Esophagus squamous epithelium (tissue), 5 donors: ENCODE measurements at places on chromosomes 2 and 18.

GRCh38 chr2:209424781-209425470 is 1.1 kb downstream of the MAP2 start:
- no peak for DNase-seq

DNA sequence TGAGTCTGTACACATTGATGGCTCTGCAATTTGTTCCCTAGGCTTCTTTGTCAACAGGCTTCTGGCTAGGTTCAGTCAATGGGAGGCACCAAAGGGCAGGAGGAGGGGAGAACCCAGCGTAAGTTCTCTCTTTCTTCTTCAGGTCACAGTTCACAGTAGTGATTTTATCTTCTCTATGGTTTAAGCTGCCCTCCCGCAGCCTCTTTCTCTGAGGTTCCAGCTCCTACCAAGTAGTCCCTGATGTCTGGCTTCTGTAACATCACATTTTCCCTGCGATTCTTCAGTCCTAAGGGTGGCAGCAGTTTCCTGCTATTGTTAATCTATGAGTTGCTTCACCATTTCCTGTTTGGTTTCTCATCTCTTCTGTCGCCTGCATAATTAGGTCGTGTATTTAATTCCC is 107.4 kb downstream of the CPO start:
- DNase-seq, result no peak

DNA sequence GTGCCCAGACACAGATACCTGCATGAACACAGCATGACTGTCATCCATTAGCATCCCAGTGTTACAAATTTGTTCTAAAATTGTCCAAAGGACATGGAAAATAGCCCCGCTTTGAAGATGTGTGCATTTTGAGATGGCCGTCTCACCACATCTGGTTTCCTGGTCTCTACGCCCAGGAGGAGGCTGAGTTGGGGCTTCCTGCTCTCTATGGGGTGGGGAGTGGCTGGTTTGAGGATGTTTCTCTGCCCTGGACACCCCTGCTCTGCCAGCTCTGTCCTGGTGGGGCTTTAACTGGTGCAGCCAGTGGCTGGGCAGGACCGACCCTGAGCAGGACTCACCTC is 74.6 kb upstream of the SMAD7 start:
- DNase-seq, result no peak

- DNase-seq, result no peak
Measured at GRCh38 chr2:99238599-99238998, 16.9 kb downstream of the LYG2 start.

- DNase-seq, result no peak
Measured at GRCh38 chr2:24382363-24383073, 22.2 kb upstream of the ITSN2 start.

GRCh38 chr2:150020937-150021673 is 433.5 kb upstream of the MMADHC start:
- DNase-seq, result no peak

GRCh38 chr2:20104900-20105545 is 53.6 kb upstream of the LAPTM4A start:
- DNase-seq, result no peak

GRCh38 chr2:29351916-29352591 is 236.8 kb downstream of the CLIP4 start:
- DNase-seq, result no peak

- DNase-seq, result no peak
Measured at GRCh38 chr2:51720826-51721225, 688.9 kb upstream of the NRXN1 start.

GRCh38 chr2:121151311-121152109 is 133.5 kb downstream of the TFCP2L1 start:
- DNase-seq, result no peak

DNA sequence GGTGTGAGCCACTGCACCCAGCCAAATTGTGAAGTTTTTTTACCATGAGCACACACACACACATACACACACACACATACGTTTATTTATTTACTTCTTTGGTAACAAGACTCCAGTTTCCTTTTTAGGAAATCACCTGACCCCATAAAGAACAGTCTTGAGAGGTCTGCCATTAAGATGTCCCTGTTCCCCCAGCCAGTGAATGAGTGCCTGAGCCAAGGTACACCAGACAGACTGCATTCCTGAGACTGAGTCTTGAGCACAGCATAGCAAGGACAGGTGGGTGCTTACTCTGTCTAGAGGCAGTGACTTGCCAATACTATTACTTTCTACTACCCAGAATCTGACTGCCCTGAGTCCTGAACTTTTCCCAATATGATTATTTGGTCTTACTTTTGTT is 167.2 kb upstream of the SATB2 start:
- no peak for DNase-seq

DNA sequence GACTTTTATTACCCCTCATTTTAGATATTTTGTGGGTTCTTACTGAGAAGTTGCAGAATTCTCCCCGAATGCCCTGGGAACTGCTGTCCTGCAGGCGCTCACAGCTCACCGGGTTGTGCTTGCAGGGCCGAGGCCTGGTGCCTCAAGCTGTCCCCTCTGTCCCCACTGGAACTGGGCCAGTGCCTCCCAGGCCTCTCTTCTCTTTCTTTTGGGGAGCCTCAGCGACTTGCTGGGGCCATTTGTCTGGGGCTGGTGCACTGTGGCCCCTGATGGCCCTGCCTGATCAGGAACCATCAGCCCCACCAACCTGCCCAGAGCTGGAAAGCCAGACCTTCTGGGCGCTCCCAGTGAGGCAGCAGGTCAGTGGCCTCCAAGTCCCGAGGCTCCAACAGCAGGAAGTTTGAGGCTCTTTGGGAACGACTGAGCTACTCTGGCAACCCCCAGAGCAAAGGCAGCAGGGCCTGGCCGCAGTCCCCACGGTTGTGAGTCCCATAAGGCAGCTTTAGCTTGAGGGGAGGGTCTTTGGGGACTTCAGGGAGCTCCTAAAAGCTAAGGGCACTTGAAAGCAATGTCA is 14.7 kb upstream of the NEU4 start:
- DNase-seq, result no peak

DNA sequence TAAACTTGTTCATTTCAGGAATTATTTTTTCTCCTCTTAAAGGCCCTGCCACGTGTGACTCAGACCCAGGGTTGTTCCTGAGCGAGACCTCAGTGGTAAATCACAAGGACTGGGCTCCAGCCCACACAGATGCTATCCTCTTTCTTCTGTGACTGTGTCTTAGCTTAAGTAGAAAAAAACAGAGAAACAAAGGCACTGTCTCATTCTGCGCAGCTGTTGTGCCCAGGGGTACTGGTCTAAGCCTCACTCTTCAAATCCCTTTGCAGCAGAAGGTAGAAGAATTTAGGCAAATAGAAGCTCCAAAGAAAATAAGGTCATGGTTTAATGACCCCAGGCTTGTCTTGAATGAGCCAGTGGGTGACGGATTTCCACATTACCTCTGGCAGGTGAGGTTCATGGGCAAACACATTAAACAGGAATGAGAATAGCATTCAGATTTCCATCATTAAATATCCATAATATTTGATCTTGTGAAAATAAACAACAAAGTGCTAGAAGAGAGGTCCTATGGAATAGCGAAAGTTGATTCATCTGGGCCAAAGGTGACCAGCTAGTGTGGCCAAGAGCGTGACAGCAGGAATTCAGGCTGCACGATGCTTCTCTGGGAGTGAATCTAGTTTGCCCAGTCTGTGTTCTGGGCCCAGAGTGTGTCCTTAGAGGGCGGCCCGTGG is 63.3 kb downstream of the LIPG start:
- no peak for DNase-seq

DNA sequence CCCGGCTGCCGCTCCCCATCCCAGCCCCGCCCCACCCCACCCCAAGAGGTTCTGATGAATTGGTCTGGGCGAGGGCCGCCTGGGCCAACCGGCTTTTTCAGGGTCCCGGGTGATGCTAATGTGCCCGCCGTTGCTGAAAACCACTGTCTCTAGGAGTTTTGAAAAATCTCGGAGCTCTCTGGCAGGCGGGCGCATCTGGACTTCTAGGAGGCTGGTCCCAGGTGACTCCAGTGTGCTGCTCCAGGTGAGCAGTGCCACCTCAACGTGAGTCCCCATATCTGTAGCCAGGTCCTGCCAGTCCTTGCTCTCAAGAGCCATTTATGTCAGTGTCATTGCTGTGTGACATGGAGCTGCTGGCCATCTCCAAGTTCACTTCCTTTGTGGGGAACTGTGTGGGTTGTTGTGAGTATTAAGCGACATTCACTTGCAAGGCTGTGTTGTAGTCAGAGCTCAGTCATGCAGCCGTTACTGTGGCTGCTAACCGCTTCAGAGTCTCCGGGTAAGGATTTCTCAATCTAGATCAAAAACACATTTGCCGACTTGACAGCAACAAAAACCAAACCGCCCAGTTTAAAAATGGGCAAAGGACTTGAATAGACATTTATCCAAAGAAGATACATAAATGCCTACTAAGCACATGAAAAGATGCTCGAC is at the start of gene RFX8:
TSS of gene RFX8 (minus strand) at position 382 of the 654 bp plus-strand sequence. CDS start 8,264 bp downstream, outside the sequence.
- no peak for DNase-seq

DNA sequence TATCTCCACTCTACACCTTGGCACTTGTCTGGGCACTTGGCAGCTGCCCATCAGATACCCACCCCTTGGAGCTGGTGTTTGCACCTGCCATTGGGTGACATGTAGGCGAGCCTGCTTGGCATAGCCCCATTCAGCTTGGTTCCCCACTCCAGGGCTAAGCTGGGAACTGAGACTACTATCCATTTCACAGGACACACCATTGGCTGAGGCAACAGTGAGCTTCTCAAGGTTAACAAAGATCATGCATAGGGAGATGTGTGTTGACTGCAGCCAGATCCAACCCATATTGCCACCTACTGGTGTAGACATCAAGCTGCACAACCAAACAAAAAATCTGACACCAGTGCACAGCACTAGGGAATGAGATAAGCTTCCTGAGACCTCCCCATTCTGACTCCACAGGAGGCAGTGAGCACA is 1389.8 kb upstream of the TMEFF2 start:
- DNase-seq, result no peak

DNA sequence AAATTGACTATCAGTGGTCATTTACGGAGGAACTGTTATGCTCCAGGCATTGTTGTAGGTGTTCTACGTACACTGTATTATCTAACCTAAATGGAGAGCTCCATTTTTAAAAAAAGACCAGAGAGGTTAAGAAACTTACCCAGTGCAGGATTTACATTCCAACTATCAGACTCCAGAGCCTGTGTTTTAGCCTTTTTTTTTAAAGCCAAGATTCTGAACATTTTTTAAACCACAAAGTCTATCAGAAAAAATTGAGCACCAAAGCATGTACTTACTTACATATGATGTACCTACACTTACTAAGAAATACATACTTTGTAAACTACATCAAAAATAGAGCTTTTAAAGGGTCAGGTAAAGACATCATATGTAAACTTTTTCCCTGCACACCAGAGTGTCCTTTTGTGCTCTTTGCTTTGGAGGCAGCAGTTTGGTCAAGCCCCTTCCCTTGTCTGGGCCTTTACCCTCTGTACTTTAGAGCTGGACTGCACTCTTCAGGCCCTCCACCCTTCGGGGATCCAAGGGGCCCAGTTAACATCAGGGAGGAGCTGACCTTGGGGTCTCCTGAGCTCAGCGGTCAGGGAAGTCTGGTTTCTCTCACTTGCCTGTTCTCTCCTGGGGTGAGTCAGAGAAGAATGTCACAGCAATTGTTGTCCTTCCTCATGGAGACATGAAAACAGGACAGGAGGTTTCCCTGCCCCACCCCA is 58.4 kb downstream of the ITGB1BP1 start:
- no peak for DNase-seq

GRCh38 chr2:147550995-147551731 is 293.7 kb upstream of the ACVR2A start:
- no peak for DNase-seq
